ENCODE measurements at places on chromosomes 12 and 14. TPM values are rescaled to one million over a fixed set of nuclear protein-coding genes. Genes with fewer than 3 reads are reported as not detected.

RPGRIP1 gene
- total RNA-seq: not detected

FSCB gene
- total RNA-seq: not detected

PLXNC1 gene
- 4.0 TPM for total RNA-seq

- no peak for DNase-seq
Observed at GRCh38 chr14:68397371-68397811, 395.5 kb downstream of the ZFP36L1 start.

GRCh38 chr12:12212769-12213168 lies 54.1 kb downstream of the LRP6 start:
- no peak for DNase-seq

LRTM2 gene
- total RNA-seq: not detected

- DNase-seq: peak; percentile 89
Observed at GRCh38 chr12:47767216-47767724, 5.8 kb upstream of the SLC48A1 start.

SMCO2 gene
- total RNA-seq: 0.19 TPM

- peak; percentile 1 for DNase-seq
Observed at GRCh38 chr14:104548802-104549535, 30.6 kb upstream of the C14orf180 start.

DNA sequence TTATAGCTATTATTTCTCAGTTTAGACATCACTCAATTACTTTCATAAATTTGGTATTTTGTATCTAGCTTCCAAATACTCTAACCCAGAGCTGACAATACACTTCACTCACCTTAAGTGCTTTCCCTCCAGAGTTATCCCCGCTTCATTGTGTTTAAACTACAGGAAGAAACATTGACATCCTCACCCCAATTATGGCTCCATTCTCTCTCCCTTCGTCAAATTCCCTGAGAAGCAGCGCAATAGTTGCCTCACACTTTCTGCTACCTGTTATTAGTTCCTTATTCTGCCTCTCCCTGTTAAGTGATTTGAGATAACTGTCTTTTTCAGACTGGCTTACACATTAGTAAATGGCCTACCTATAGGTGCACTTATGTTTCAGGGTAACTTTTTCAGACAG lies 69.4 kb upstream of the AMIGO2 start:
- no peak for DNase-seq

GRCh38 chr14:71749613-71750238 lies 182.5 kb upstream of the RGS6 start:
- no peak for DNase-seq

DNA sequence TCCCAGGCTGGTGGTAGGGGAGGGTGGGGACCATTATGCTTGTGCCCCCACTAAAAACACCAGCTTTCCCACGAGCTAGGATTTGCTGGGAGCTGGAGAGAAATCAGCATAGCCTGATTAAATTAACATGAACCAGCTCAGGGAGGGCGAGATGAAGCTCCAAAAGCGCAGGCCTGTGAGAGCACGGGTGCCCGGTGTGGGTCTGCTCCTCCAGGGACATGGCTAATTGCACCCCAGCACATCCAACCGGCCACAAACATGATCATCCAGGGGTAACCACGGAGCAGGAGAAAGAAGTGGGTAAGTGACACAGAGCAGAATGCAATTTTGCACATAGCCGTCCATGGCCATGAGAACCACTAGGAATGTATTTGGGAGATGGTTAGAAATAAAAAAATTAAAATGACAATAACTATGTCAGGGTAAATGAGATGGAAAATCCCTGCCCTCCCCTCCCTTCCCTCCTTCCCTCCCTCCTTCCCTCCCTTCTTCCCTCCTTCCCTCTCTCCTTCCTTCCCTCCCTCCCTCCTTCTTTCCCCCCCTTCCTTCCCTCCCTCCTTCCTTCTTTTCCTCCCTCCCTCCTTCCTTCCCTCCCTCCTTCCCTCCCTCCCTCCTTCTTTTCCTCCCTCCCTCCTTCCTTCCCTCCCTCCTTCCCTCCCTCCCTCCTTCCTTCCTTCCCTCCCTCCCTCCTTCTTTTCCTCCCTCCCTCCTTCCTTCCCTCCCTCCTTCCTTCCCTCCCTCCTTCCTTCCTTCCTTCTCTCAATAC lies 26.9 kb downstream of the CLMN start:
- DNase-seq: no peak

DNA sequence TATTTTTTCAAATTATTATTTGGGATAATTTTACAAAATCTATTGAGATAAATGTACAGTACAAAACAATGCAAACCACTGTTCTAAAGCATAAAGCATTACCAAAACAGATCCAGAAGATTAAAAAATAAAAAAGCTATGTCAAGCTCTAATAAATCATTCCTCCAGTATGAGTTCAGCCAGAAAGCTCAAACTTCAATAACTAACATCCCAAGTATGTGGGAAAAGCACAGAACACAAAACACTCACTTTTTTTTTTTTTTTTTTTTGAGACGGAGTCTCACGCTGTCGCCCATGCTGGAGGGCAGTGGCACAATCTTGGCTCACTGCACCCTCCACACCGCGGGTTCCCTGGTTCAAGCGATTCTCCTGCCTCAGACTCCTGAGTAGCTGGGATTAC lies 11.3 kb downstream of the SAV1 start:
- DNase-seq: no peak

All from activated naive CD4-positive, alpha-beta T cell treated with anti-CD3 and anti-CD28 coated beads for 36 hours (primary cell).